Prostate gland (tissue), 2 donors: ENCODE measurements at places on chromosomes 7 and 10. TPM values are rescaled to one million over a fixed set of nuclear protein-coding genes. Genes with fewer than 3 reads are reported as not detected.
A peak's percentile ranks its signal among the peaks of the same experiment; 100 is the strongest.

GRCh38 chr7:37970211-37970610 is 49.8 kb downstream of the EPDR1 start:
- H3K27me3 ChIP-seq: no peaks in the 10 kb centered on the region
- DNase-seq: no peak
- no peaks in the 10 kb centered on the region for H3K4me1 ChIP-seq
- no peaks in the 10 kb centered on the region for H3K36me3 ChIP-seq
- H3K27ac ChIP-seq: no peak overlapping the region
- H3K4me3 ChIP-seq: no peak overlapping the region

- H3K4me1 ChIP-seq: no peaks in the 10 kb centered on the region
- H3K4me3 ChIP-seq: peak overlapping the region; percentile 58
- peak overlapping the region; percentile 59 for H3K27ac ChIP-seq
- DNase-seq: no peak
- no peaks in the 10 kb centered on the region for H3K27me3 ChIP-seq
Observed at GRCh38 chr7:87934699-87935383, 790 bp downstream of the ADAM22 start.

- no peaks in the 10 kb centered on the region for H3K36me3 ChIP-seq
- no peak overlapping the region for H3K27ac ChIP-seq
- H3K27me3 ChIP-seq: no peaks in the 10 kb centered on the region
- no peaks in the 10 kb centered on the region for H3K4me1 ChIP-seq
- H3K4me3 ChIP-seq: no peak overlapping the region
- DNase-seq: no peak
Observed at GRCh38 chr7:17242504-17242903, 55.9 kb upstream of the AHR start.

- no peak for DNase-seq
- H3K27ac ChIP-seq: no peak overlapping the region
- no peaks in the 10 kb centered on the region for H3K36me3 ChIP-seq
- no peak overlapping the region for H3K4me3 ChIP-seq
- no peaks in the 10 kb centered on the region for H3K27me3 ChIP-seq
Observed at GRCh38 chr10:89659143-89660131, 14.4 kb upstream of the PANK1 start.

- no peak for DNase-seq
- H3K36me3 ChIP-seq: no peaks in the 10 kb centered on the region
- H3K4me3 ChIP-seq: no peak overlapping the region
- no peaks in the 10 kb centered on the region for H3K4me1 ChIP-seq
- no peak overlapping the region for H3K27ac ChIP-seq
Observed at GRCh38 chr7:24417526-24418120, 133.6 kb downstream of the NPY start.

- H3K4me1 ChIP-seq: no peaks in the 10 kb centered on the region
- H3K27ac ChIP-seq: no peak overlapping the region
- no peak overlapping the region for H3K4me3 ChIP-seq
- peaks cover 2% of the 10 kb centered on the region for H3K36me3 ChIP-seq
- no peak for DNase-seq
Observed at GRCh38 chr7:151242159-151243044, 6.1 kb downstream of the SMARCD3 start.

DNA sequence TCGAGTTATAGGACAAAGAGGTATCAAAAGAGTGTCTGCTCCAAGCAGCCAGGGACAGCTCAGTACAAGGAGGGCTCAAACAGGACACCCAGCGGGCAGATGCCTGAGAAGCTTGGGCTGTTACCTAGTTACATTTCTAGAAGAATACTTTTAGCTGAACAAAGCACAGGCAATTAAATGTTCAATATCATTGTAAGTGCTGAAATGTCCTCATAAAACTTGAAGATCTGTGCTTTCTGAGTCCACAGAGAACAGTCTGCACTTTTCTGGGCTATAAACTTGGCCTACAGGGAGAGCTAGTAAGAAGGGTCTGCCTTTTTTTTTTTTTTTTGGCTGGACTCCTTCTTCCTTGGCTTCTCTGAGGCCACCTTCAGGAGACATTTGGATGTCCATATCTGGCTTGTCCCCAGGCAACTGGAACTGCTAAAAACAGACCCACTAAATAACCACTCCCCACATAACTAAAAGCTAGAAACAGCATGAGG is 123.2 kb downstream of the SLC16A9 start:
- H3K27ac ChIP-seq: peak overlapping the region; percentile 6
- no peaks in the 10 kb centered on the region for H3K36me3 ChIP-seq
- no peak overlapping the region for H3K4me3 ChIP-seq
- peaks cover 2% of the 10 kb centered on the region for H3K4me1 ChIP-seq
- no peaks in the 10 kb centered on the region for H3K27me3 ChIP-seq
- peak; percentile 39 for DNase-seq

GRCh38 chr7:17147409-17147808 is 151.0 kb upstream of the AHR start:
- H3K36me3 ChIP-seq: no peaks in the 10 kb centered on the region
- H3K27me3 ChIP-seq: no peaks in the 10 kb centered on the region
- no peak overlapping the region for H3K27ac ChIP-seq
- no peak for DNase-seq
- no peaks in the 10 kb centered on the region for H3K4me1 ChIP-seq
- H3K4me3 ChIP-seq: no peak overlapping the region

- no peaks in the 10 kb centered on the region for H3K4me1 ChIP-seq
- no peak overlapping the region for H3K4me3 ChIP-seq
- H3K27ac ChIP-seq: no peak overlapping the region
- no peaks in the 10 kb centered on the region for H3K36me3 ChIP-seq
- H3K27me3 ChIP-seq: no peaks in the 10 kb centered on the region
Observed at GRCh38 chr7:102978284-102978683, 65.5 kb downstream of the LRRC17 start.

DNA sequence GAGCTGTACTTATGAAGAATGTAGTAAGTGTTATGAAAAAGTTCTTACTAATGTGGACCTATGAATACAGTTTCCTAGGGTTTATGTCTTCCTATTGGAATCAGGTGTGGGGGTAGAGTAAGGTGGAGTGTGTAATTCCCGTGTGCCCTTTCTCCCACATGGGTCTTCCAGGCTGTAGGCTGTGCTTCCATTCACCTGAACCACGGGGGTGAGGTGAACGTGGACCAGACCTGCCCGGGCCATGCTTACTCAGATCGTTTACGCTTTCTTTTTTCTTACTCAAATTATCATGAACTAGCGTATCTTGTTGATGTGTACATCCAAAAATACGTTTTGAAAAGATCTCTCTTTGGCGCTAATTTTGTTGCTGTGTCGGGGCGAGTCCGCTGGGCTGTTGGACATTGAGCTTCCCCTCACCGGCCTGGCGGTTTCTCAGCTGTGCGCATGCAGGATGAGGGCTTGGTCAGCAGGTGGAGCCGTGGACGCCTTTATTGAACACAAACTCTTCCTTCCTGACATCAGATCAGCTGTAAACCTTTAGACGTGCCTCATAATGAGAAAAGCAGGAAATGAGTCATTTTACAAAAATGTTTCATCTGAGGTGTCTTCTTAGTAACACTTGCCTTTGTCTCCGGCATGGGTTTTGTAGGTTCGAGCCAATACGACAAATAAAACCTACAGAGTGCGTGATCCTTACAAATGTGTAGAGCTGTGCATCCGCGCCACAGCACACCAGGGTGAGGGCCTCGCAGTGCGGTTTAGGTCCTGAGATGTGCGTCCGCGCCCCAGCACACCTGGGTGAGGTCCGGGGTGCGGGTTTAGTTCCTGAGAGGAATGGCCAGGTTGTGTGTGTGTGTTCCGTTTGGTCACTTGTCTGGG is 53.8 kb downstream of the WDR37 start:
- no peaks in the 10 kb centered on the region for H3K27me3 ChIP-seq
- H3K4me1 ChIP-seq: no peaks in the 10 kb centered on the region
- no peaks in the 10 kb centered on the region for H3K36me3 ChIP-seq
- H3K4me3 ChIP-seq: no peak overlapping the region

- DNase-seq: no peak
- no peaks in the 10 kb centered on the region for H3K27me3 ChIP-seq
- no peak overlapping the region for H3K4me3 ChIP-seq
- H3K36me3 ChIP-seq: no peaks in the 10 kb centered on the region
- H3K27ac ChIP-seq: no peak overlapping the region
- H3K4me1 ChIP-seq: no peaks in the 10 kb centered on the region
Observed at GRCh38 chr10:48231699-48232315, 42.7 kb downstream of the FRMPD2 start.

DNA sequence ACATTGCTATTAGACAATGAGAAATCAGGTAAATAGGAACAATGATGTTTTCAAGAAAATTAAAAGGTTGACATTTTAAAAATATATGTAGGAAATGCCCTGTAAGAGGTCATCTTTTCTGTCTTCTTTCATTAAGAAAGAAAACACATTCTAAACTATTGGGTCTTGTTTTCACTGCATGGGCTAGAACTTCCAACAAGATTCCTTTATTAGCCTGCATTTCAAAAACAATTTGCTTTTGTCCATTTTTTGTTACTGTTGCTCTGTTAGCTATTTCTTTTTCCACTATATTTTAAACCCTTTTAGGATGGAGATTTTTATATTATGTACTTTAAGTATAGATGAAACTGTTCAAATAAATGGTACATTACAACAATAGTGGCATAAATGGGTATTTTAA is 9.2 kb downstream of the REEP3 start:
- no peaks in the 10 kb centered on the region for H3K27me3 ChIP-seq
- H3K4me1 ChIP-seq: no peaks in the 10 kb centered on the region
- no peaks in the 10 kb centered on the region for H3K36me3 ChIP-seq
- H3K4me3 ChIP-seq: no peak overlapping the region

DNA sequence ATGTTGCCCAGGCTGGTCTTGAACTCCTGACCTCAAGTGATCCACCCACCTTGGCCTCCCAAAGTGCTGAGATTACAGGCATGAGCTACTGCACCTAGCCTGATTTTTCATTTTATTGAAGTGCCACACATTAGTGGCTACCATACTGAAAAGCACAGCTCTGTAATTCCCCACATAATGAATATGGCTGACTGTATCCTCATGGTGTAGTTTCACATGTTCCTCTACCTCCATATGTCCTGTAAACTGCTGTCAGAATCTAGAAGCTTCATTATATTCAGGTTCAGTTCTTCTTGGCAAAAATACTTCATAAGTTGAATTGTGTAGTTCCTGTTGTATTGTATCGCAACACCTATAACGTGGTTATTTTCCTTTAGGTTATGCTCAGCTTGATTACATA is 11.1 kb downstream of the JMJD1C start:
- no peak for DNase-seq
- H3K4me3 ChIP-seq: no peak overlapping the region
- no peaks in the 10 kb centered on the region for H3K4me1 ChIP-seq
- H3K27ac ChIP-seq: no peak overlapping the region
- H3K36me3 ChIP-seq: no peaks in the 10 kb centered on the region

DNA sequence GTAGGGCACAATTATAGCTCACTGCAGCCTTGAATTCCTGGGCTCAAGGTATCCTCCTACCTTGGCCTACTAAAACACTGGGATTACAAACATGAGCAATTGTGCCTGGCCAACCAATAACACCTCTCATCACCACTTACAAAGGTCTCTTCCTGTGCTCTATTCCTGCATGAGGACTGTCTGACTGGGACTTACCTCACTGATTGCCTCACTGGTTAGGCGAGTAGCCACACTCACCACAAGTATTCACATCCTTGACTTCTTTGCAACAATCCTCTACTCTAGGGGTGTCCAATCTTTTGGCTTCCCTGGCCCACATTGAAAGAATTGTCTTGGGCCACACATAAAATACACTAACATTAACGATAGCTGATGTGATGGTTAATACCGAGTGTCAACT is 22.6 kb upstream of the PDIA4 start:
- no peaks in the 10 kb centered on the region for H3K36me3 ChIP-seq
- no peak for DNase-seq
- no peak overlapping the region for H3K27ac ChIP-seq
- no peak overlapping the region for H3K4me3 ChIP-seq
- H3K4me1 ChIP-seq: no peaks in the 10 kb centered on the region

DNA sequence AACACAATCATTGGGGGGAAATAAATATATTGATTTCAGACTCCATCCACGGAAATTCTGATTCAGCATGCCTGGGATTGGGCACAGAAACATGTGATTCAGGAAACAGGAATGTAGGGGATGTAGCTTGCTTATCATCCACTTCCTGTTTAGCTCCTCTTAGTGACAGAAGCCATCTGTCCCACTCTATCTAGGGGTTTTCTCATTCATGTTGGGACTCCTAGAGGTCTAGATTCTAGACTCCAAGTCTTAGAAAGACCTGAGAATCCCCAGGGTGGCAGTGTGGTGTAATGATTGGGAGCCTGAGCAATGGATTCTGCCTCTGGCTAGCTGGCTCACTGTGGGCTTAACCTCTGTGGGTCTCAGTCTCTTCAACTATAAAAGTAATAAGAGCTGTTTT is 67.9 kb downstream of the CDK1 start:
- H3K36me3 ChIP-seq: no peaks in the 10 kb centered on the region
- no peak for DNase-seq
- no peaks in the 10 kb centered on the region for H3K27me3 ChIP-seq

- no peak overlapping the region for H3K27ac ChIP-seq
- no peaks in the 10 kb centered on the region for H3K36me3 ChIP-seq
- no peak for DNase-seq
- H3K4me3 ChIP-seq: no peak overlapping the region
- no peaks in the 10 kb centered on the region for H3K27me3 ChIP-seq
Observed at GRCh38 chr10:98062424-98062823, 32.0 kb upstream of the CRTAC1 start.

- no peaks in the 10 kb centered on the region for H3K4me1 ChIP-seq
- H3K27ac ChIP-seq: no peak overlapping the region
- H3K4me3 ChIP-seq: no peak overlapping the region
- H3K36me3 ChIP-seq: no peaks in the 10 kb centered on the region
- H3K27me3 ChIP-seq: no peaks in the 10 kb centered on the region
- no peak for DNase-seq
Observed at GRCh38 chr10:131963350-131963749, 18.4 kb downstream of the BNIP3 start.

GRCh38 chr7:2576742-2577491 is 18.1 kb downstream of the IQCE start:
- H3K27ac ChIP-seq: no peak overlapping the region
- no peaks in the 10 kb centered on the region for H3K4me1 ChIP-seq
- H3K4me3 ChIP-seq: no peak overlapping the region
- no peaks in the 10 kb centered on the region for H3K36me3 ChIP-seq

The PPP1R17 gene
- not detected for total RNA-seq

The SAMD9 gene
- total RNA-seq: 6.0 TPM

The NODAL gene
- total RNA-seq: not detected

The INMT gene
- 132 TPM for total RNA-seq

The ECHS1 gene
- total RNA-seq: 112 TPM

The MYH16 gene
- not detected for total RNA-seq

The SPDYE5 gene
- 1.5 TPM for total RNA-seq

The LGI1 gene
- total RNA-seq: 0.91 TPM

The PDE6C gene
- total RNA-seq: not detected

The DYNC1I1 gene
- 4.4 TPM for total RNA-seq

The ABCA13 gene
- total RNA-seq: 3.5 TPM

The TLL2 gene
- 0.32 TPM for total RNA-seq

The RSPH10B2 gene
- total RNA-seq: 14.6 TPM

The MSANTD7 gene
- total RNA-seq: 9.5 TPM

The TFR2 gene
- total RNA-seq: 0.59 TPM
